ENCODE measurements at places on chromosomes 5 and 9.

- no peak for DNase-seq
Observed at GRCh38 chr5:9009931-9010651, 535.8 kb downstream of the SEMA5A start.

DNA sequence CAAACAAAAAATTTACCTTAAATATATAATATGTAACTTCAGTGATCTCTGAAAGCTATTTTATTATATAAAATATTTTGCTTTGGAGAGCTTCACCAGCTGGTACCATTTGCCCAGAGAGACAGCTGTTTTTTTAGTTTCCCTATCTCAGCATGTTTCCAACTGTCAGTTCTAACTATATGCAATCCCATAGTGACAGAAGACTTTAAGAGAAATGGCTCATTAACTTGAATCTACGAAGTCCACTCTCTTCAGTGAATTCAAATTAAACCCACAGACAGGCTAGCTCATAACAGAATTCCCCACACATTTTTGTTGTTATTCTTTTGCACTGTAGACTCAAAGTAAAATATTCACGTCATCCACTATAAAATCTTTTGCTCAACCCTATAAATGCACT, 251.8 kb upstream of the POU5F2 start:
- no peak for DNase-seq

GRCh38 chr5:96703384-96703920, 41.3 kb downstream of the CAST start:
- no peak for DNase-seq

GRCh38 chr5:136814619-136815378, 449.5 kb upstream of the TRPC7 start:
- DNase-seq: no peak

GRCh38 chr5:107365320-107366109, 305.2 kb downstream of the EFNA5 start:
- DNase-seq: no peak

GRCh38 chr9:25517701-25518100, 160.5 kb downstream of the TUSC1 start:
- no peak for DNase-seq

DNA sequence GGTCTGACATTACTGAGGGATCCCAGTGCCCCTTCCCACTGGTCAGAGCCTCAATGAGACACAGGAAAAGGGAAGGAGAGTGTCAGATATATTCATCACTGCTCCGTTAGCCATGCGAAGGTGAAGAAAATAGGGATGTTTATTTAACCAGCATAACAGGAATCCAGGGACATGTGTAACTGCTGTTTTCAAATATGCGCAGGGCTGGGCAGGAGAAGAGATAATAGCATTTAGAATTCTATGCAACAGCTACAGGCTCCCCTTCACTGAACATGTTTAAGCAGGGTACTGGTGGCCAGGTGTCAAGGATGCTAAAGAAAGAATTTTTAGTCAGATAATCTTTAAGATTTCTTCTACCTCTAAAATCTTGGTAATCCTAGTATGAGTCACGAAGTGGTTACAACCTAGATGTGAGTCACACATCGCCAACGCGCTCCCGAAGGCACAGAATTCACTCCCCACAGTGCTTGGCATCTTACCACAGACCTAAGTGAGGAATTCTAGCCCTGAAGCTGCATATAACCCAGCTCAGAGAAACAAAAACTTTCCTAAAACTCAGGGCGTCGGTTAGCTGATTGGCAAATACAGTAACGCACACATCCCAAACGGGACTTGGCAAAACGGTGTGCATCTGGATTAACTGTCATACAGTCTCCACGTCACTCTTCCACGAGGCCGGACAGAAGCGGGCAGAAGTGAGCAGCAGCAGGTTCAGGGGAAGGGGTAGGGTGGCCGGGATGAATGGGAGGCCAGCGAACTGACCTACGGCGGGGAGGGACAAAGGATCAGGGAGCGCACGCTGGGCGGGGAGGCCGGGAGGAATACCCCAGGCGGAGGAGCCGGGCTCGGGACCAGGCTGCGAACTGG, 1.1 kb downstream of the CTNNAL1 start:
- DNase-seq: peak; percentile 13

GRCh38 chr5:178163772-178164735, 10.4 kb upstream of the NHP2 start:
- DNase-seq: peak; percentile 88

- no peak for DNase-seq
Observed at GRCh38 chr9:107487521-107488374, 1.8 kb downstream of the KLF4 start.

DNA sequence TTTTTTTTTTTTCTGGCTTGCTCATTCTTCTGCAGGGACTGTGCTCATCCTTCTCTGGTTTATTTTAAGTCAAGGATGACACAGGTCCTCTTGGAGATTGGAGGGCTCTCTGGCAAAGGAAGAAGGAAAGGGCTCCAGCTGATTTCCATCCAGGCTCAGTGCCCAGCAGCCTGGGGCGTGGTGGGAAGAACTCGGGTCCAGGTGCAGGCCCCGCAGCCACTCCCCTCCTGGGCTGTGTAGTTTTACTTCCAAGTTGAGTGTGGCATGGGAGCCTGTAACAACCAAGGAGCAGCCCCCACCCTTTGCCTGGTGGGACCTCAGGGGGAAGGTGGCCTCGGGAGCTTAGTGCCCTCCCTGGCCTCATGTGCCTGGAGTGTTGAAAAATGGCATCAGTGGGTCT, 58.9 kb downstream of the ANKRD33B start:
- DNase-seq: no peak

- DNase-seq: no peak
Observed at GRCh38 chr9:129491487-129491855, 129.4 kb downstream of the C9orf50 start.

All from CD4-positive, alpha-beta memory T cell (primary cell).